Activated CD4-positive, alpha-beta T cell treated with anti-CD3 and anti-CD28 coated beads for 36 hours (primary cell): ENCODE measurements at places on chromosomes 4 and X.
A peak's percentile ranks its signal among the peaks of the same experiment; 100 is the strongest.

DNA sequence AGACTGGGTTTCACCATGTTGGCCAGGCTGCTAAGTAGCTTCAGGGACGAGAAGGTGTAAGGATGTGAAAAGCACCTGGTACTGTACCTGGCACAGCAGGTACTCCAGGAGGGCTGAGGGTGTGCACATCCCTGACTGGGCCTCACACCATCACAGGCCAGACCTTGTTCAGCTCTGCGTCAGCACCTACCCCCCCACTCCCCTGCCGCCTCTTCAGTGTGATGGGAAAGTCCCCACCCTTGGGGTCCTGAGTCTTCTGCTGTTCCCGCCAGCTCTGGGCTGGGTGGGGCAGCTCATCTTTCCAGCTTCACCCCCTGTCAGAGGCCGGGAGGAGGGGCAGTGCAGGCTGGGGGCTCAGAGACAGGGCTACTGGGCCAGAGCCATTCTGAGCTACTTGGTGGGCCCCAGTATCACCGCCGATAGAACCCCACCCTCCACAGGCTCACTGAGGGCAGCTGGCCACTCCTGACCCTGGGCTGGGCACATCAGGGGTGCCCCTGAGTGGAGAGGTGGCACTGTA lies 6.7 kb upstream of the SH3BP2 start:
- DNase-seq: peak; percentile 85

GRCh38 chrX:120140293-120140981 lies 18.0 kb upstream of the RHOXF2 start:
- no peak for DNase-seq

DNA sequence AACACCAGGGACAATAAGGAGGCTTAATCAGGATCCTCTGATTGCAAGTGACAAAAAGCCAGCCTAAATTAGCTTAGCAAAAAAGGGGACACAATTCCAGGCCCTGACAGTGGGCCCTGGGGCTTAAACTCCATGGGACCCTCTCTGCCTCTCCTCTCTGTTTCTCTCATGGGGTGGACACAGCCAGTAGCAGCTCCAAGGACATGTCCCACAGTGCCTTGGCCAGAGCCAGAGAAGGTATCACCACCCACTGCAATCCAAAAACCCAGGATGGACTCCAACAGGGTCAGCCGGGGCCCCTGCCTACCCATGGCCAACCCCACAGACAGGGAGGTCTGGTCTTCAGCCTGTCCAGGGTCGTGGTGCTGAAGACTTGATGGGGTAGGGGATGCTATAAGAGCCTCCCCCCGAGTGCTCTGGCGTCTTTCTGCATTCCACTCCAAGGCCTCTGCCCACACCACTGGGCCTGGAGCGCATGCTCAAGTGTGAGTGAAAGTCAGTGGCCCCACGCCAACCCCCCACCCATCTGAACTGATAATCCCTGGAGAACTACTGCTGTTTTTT lies 19.7 kb upstream of the PPP2R2C start:
- DNase-seq: no peak

GRCh38 chr4:113008135-113008534 lies 41.3 kb upstream of the ANK2 start:
- no peak for DNase-seq

GRCh38 chrX:53234484-53234883 lies 9.5 kb upstream of the KDM5C start:
- no peak for DNase-seq

DNA sequence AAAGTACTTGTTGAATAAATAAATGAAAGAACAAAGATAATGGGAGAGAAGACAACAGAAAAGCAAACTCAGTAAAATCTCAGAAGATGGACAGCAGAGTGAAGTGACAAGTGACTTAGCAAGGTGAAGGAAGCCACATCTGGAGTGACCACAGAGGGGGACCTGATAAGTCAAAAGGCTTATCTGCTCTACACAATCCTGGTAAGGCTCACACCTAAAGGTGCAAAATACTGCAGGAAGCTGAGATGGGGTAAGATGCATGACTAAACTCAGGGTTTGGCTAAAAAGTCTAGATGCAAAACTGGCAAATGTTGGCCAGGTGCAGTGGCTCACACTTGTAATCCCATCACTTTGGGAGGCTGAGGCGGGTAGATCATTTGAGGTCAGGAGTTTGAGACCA lies 22.2 kb downstream of the TRMT2B start:
- DNase-seq: no peak
